Stimulated activated CD8-positive, alpha-beta memory T cell treated with anti-CD3 and anti-CD28 coated beads, Interleukin-15, amount 100 ng/mL, for 48 hours (primary cell): ENCODE measurements at places on chromosomes 7 and 10.

- DNase-seq, result no peak
These were observed 23.0 kb upstream of the KLF6 start for GRCh38 chr10:3807928-3808496.

DNA sequence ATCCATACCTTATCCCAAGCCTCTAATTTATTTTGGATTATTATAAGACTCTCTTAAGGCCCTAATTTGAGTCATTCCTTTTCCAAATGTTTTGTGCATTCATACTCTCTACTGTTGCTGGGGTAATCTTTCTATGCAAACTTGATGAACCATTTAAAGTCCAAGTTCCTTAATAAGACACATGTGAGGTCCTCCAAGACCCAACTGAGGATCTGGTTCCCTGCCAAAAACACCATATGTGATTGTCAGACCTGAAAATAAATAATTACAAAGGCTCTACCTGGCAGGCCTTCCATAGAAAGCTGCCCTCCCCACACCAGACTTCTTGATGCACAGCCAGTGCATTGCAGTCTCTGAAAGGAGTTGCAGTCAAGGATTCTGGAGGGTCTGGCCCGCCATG, 257.9 kb upstream of the AKR1E2 start:
- DNase-seq, result no peak

GRCh38 chr7:79176859-79177477, 276.5 kb downstream of the MAGI2 start:
- no peak for DNase-seq

DNA sequence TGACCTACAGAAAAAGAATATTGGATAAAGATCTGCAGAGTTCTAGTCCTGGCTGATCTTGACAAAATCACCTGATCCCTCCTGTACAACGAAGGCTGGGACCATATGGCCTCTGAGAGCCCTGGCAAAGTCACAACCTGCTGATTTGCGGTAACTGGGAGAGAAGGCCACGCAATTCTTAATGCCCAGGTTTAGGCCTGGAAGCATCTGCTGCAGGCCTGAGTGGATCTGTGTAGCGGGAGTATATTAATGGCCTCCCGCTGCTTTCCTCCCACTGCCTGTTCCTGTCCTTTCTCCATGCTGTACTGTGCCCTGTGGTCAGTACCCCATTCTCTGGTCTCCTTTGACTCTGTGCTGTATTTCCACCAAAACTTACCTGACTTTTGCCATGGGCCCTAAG, 24.2 kb downstream of the AKR1B1 start:
- no peak for DNase-seq

DNA sequence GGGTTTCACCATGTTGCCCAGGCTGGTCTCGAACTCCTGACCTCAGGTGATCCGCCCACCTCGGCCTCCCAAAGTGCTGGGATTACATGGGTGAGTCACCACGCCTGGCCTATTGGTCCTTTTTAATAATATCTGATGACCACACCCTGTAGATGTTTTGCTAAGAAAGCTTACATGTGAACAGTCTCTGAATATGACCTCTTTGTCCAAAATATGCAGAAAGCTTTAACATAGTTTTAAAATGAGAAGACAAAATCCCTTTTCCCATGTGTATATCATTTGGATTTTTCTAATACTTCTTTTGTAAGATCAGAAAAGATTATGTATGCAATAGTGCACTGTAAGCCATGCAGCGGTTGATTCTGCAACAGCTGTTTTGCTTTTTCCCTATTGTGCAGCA, 38.5 kb downstream of the MCU start:
- DNase-seq, result no peak

DNA sequence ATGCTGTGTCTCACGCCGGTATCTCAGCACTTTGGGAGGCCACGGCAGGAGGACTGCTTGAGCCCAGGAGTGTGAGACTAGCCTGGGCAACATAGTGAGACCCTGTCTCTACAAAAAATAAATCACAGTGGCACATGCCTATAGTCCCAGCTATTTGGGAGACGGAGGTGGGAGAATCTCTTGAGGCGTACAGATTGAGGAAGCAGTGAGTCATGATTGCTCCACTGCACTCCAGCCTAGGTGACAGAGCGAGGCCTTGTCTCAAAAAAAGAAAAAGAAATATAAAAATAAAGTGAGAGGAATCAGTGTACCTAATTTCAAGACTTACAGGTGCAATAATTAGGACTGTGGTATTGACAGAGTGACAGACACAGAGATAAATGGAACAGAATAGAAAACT, 23.9 kb downstream of the SLC25A40 start:
- DNase-seq, result no peak

GRCh38 chr7:32515890-32516550, 20.7 kb downstream of the AVL9 start:
- DNase-seq, result no peak
